ENCODE measurements at places on chromosomes 13 and 19.

DNA sequence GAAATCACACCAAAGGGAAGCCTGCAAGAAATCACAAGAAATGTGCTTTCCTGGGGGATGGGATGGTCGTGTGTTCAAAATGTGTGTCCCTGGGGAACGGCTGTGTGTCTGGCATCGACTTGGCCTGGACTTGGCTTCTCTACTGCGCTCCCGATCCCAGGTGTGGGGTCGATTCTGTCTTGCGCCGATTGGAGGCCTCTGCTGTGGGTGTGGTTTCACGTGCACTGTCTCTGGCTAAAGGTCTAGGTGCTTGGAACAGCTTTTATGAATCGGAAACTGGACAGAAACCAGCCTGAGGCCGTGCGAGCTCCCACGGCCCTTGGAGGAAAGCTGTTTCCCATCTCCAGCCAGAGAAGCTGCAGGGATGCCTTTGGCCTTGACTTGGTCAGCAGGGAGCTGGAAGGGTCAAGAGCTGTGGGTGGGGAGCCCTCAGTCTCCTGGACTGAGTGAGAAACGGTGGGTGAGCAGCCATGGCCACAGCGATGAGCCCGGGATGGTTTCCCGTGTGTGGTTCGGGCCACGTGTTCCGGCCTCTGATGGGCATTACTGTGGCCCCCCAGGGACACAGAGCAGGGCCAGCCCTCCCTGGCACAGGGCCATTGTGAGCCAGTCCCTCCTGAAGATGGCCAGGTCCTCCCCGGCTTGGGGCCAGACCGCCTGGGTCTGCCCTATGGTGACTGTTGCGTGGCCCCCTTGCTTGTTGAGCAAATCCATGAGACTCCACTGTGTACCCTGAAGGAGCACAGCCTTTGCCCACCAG lies 29.7 kb downstream of the MCF2L start:
- no peak for DNase-seq

DNA sequence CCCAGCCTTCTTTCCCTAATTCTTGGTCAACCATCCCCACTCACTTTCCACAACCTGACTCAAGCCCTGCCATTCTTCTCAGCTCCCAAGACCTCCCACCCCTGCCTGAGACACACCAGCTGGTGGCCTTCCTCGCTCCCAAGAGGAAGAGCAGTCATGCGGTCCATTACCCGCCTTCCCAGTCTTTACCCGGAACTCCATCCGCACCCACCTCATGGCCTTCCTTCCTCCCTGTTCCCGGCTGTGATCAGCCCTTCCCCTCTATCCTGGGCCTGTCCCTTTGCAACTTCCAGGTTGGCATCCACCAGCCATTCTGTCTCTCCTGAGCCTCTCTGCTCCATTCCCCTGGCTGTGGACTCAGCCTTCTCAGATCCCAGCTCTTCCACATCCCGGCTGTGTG lies 18.6 kb upstream of the INSR start:
- DNase-seq = no peak

DNA sequence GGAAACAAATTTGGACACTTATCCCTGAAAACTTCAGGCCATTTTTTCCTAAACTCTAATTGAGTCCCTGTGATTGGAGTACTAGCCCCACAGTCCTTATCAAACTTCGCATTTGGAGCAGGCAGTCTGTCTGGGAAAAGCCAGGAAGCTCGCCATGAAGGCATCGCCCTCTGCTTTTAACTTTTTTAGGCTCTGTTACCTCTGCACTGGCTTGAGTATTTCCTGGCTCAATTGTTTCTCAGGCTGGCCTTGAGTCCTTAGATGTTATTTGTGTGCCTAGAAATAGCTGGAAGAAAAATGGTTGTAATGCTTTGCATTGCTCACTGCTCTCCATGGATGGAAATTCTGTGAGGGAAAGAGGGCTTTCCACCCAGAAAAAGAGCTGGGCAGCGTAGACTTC lies 24.2 kb downstream of the ACTN4 start:
- no peak for DNase-seq

- DNase-seq = no peak
These were observed 426.1 kb upstream of the KLF12 start for GRCh38 chr13:74560325-74560724.

GRCh38 chr13:46355088-46355468 lies 32.0 kb downstream of the RUBCNL start:
- DNase-seq = no peak

- no peak for DNase-seq
These were observed 583.6 kb downstream of the OLFM4 start for GRCh38 chr13:53612200-53612599.

- DNase-seq = no peak
These were observed 17.2 kb downstream of the GTF2F2 start for GRCh38 chr13:45137526-45137925.

GRCh38 chr19:7527516-7528191 lies 5.2 kb downstream of the MCOLN1 start:
- no peak for DNase-seq

- no peak for DNase-seq
These were observed 8.3 kb downstream of the TEX29 start for GRCh38 chr13:111328574-111329410.

- no peak for DNase-seq
These were observed 94.2 kb downstream of the ZDHHC20 start for GRCh38 chr13:21364916-21365315.

DNA sequence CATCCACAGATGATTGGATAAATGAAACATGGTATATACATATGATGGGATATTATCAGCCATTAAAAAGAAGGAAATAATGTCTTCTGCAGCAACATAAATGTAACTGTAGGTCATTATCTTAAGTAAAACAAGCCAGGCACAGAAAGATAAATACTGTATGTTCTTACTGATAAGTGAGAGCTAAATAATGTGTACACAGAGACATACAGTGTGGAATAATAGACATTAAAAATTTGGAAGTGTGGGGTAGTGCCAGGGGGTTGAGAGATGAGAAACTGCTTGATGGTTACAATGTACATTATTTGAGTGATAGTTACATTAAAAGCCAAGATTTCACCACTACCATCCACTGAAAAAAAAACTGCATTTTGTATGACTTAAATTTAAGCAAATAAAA lies 26.0 kb upstream of the GPC6 start:
- DNase-seq = no peak

DNA sequence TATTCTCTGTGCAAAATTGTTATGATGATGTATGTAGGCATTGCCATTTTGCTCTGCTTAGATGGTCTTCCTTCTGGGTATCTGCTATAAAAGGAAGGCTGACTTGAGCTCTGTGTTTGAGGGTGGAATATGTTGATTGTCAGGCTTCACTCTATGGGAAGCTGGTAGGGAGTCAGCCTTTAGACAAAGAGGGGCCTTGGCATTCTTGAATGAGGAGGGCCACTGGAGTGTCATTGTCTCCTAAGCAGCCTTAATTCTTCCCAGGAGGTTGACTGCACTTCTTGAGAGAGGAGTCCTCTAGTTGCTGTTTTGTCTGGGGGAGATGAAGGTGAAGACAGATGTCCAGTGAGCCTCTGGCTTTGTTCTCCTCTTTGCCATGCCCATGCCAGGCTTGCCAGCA lies 266.8 kb downstream of the KCNRG start:
- no peak for DNase-seq
